ENCODE measurements at places on chromosomes 7 and 10.

DNA sequence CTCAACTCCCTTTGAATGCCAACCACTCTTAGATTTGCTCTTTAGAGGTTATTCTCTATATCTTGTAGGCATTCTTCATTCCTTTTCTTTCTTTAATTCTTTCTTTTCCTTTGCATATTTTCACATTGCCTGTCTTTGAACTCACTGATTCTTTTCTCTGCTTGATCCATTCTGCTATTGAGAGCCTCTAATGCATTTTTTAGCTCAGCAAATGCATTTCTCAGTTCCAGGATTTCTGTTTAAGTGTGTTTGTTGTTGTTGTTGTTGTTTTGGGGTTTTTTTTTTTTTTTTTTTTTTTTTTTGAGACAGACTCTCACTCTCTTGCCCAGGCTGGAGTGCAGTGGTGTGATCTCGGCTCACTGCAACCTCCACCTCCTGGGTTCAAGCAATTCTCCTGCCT lies 71.6 kb downstream of the FBXL13 start:
- no peak for DNase-seq

GRCh38 chr10:71750124-71750841 lies 23.0 kb downstream of the VSIR start:
- no peak for DNase-seq

DNA sequence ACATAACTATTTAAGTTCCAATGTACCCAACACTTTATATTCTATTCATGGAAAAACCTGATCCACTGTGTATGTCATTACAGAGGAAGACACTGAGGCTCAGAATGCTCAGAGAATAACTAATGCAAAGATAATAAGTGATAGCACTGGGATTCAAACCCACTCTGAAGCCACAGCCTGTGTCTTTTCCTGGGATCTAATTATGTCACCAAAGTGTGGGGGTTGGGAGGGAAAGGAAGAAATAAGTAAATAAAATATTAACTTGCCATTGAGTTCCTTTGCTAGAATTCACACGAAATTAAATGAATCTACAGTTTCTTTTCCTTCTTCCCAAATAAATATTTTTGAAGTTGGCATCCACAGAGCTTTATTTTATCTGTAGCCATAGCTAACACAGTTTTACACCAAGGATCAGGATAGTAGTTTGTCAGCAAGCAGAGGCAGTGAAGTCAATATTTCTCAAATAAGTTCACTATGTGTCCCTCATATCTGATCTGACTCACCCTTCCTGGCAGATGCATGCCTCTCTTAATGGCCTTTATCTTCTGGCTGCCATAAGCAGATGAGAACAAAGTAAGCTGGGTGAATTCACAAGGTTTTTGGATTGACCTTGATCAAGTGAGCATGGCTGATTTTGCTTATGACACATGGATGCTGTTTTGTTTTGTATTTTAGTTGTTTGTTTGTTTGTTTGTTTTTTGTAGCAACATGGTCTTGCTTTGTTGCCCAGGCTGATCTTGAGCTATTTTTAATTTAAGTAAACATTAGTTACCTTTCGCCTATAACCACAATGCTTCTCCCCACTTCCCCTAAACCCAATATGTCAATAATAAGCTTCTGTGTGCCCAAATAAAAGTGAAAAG lies 6.3 kb downstream of the RAPGEF5 start:
- DNase-seq, result peak; percentile 96

DNA sequence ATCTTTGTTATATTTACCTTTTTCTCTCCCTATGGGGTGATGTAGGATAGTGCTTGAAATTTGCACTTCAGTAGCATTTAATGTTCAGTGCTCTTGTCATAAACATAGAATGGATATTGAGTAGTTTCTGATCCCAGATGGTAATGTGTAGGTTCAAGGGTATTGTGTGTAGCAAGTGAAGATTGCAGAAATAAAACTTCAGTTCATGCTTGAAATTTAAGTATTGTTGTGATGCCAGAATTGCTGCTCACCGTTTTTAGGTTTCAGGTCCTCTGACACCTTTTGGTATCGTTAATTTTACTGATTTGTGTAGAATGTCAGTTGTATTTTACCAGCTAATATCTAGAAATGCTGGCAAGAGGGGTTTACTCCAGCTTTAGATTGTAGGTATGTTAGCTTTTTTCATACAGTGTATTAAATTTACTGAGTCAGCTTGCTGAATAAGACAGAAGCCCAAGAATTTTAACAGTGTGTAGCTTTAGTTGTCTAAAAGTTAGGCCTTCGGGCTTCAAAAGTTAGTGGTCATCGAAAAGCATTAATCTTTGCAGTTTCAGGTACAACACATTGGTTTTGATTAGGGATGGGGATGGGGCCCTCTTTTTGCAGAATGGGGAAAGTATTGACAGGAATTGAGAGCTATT lies 1.9 kb downstream of the PTEN start:
- peak; percentile 4 for DNase-seq

DNA sequence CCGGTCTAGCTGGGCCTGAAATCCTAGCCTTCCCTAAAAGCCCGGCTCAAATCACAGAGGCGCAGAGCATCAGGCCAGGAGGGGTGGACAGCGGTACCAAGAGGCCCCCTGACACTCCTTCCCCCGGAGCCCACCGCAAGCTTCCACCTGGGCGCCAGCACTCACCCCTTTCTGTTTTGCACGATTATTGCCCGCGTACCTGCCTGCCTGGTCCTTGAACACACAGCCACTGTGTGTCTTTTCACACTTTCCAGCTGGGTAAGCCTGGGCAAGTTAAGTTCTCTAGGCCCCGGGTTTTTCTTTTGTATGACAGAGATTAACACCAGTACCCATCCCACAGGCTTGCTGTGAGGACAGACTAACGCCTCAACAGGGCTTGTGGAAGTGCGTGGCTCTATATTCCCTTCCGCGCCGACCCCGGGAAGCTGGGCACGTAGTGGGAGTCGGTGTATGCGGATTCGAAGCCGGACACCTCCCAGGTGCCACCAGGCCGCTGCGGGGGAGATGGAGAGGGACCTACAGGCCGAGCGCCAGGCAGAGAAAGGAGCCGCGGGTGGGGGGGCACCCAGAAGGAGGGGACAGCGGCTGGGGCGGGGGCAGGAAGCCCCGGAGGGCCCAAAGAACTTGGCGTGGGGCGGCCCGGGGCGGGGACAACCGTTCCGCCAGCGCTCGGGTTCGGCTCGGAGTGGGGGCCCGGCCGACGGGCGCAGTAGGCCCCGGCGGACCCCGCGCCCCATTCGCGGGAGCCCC lies 792 bp downstream of the ZNF746 start:
- DNase-seq, result peak; percentile 24

GRCh38 chr10:118810796-118811505 lies 56.2 kb upstream of the CACUL1 start:
- no peak for DNase-seq

GRCh38 chr7:87608431-87608830 lies 7.7 kb upstream of the ABCB1 start:
- no peak for DNase-seq

- DNase-seq, result no peak
Observed at GRCh38 chr10:63164166-63164623, 31.1 kb downstream of the NRBF2 start.

- no peak for DNase-seq
Observed at GRCh38 chr10:76885816-76886215, 751.8 kb downstream of the KCNMA1 start.

- DNase-seq, result peak; percentile 13
Observed at GRCh38 chr7:91082852-91083495, 181.3 kb upstream of the FZD1 start.

GRCh38 chr10:59234194-59234593 lies 57.8 kb downstream of the PHYHIPL start:
- DNase-seq, result no peak

- DNase-seq, result no peak
Observed at GRCh38 chr10:42987121-42987541, 89.7 kb upstream of the RET start.

GRCh38 chr10:55329796-55330195 lies 528.8 kb upstream of the PCDH15 start:
- no peak for DNase-seq

- no peak for DNase-seq
Observed at GRCh38 chr10:3293581-3294431, 121.2 kb upstream of the PITRM1 start.
